ENCODE measurements at places on chromosomes 4 and X.

- DNase-seq, result no peak
Observed at GRCh38 chr4:182478475-182478874, 235.3 kb downstream of the TENM3 start.

DNA sequence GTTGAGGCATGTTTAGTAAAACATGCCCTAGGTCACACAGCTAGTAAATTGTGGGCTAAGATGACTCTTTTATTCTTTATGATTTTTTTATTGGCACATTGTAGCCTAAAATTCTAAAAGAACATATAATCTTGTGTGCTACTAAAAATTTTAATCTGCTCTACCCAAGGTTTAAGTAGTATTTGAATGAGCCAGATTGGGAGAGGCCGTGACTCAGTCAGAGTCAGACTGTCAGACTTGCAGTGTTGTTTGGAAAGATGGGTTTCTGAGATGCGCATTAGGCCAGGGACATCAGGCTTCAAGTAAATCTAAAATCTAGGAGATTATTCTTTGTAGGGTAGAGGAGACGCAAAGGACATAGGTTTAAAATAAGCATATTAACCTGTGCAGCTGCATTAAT lies 30.7 kb upstream of the TMPRSS11E start:
- no peak for DNase-seq

DNA sequence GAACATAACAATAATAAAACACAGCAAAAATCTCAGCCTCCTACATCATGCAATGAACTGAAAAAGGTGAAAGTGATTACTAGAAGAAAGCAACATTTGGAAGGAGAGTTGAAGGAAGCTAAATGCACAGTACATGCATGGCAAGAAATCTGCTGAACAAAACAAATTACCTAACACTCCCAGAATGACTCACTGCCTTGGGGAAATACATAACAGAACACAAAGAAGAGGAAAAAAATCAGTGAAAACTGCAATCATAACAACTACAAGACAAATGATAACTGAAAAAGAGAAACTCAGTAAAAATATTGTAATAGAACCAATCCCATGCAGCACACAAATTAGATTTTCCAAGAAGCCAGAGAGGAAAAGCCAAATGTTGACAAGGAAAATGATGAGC lies 1513.2 kb downstream of the ARAP2 start:
- DNase-seq, result no peak

DNA sequence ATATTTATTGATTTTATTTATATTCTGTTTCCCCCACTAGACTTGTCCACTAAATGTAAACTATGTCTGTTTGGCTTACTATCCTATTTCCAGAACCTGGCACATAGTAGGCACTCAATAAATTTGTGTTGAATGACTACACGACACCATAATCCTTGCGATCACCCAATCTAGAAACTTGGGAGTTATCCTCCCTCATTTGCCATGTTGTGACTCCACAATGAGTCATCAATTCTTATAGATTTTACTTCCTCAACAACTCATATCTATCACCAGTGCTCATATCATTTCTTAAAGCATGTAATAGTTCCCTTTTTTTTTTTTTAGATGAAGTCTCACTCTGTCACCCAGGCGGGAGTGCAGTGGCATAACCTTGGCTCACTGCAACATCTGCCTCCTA lies 39.9 kb upstream of the VAMP7 start:
- no peak for DNase-seq

- no peak for DNase-seq
Observed at GRCh38 chrX:155874571-155875244, 6.4 kb upstream of the VAMP7 start.

- DNase-seq, result no peak
Observed at GRCh38 chr4:26568446-26568994, 15.4 kb upstream of the TBC1D19 start.

DNA sequence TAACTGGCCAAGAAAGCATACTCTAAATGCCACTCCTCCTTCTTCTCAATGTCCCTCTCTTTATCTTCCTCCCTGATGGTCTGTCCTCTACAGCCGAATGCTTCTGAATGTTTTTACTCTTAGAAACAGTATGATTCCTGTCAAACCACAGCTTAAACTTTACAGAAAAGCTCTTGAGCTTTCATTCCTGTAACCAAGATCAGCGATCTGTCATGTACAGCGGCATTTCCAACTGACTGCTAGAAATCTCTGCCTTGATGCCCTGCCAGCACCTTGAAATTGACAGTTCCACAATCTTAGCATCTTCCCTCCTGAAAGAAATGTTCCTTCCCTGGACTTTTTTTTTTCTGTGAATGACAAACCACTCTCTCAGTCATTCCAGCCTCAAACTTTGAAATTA lies 11.5 kb upstream of the GATB start:
- DNase-seq, result no peak

DNA sequence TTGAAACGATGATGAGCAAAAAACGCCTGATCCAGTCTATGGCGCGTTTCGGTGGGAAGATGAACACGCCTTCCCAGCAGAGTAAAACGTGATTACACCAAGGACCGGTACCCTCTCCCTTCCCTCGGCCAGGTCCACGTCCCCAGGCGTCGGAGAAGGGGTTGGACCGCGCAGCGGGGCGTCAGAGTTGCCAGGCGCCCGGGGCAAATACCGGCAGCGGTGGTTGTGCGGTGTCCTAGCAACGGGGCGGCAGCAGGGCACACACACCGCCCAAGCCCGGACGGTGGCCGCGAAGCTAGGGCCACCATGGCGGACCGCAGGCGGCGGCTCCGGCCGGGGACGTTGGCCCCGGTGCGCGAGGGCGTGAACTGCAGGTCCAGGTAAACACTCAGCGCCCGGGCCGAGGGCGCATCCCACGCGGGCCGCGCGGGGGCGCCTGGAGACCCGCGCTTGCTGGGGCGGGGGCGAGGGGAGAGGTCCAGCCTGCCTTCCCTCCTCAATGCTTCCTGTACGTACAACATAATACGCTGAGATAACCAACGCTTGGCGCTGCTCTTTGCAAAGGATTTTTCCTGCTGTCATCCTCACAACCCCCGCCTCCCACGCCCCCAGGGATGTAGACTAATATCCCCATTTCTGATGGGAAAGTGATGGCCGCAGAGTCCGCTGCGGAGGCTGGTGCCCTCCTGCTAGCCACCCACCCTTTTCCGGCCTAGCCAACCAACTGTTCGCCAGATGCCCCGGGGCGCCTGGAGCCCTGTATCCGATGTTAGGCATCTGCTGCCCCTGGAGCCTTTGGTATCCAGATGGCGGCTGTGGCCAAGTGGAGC lies at the start of gene FAM47E:
Gene FAM47E, plus strand, starts transcription at position 281 of the 830 bp plus-strand sequence. Its CDS starts 26 bp downstream, at position 307.
- no peak for DNase-seq

DNA sequence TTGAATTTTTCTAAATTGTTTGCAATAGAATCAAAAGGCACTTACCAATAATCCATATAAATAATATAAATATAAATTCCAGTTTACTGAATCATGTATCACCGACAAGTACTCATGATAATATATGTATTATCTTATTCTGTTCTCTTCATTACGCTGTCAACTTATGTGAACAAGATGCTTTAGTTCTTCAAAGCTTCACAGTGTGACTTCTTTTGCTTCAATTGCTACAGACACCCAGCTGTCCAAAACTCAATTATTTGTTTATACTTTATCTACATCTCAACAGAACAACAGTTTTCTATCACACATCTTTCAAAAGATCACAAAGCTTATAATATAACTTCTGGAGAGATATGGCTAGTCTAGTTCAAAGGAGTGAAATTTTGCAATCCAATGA lies 1499.9 kb upstream of the PCDH10 start:
- DNase-seq, result no peak

DNA sequence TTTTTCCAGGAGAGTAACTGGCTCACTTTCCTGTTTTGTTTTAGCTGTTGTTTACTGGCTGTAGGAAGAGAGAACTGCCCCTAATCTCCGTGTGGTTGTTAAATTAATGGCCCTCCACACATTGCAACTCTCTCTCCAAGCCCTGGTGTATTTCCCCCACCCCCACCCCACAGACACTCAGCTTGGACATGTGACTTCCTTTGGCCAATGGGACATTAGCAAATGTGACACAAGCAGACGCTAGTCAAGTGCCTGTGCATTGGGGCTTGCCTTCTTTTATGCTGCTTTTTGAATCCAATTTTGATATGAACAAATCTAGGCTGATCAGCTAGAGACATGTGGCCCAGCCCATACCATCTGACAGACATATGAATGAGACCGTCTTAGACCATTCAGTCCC lies 59.6 kb upstream of the TAB3 start:
- no peak for DNase-seq

DNA sequence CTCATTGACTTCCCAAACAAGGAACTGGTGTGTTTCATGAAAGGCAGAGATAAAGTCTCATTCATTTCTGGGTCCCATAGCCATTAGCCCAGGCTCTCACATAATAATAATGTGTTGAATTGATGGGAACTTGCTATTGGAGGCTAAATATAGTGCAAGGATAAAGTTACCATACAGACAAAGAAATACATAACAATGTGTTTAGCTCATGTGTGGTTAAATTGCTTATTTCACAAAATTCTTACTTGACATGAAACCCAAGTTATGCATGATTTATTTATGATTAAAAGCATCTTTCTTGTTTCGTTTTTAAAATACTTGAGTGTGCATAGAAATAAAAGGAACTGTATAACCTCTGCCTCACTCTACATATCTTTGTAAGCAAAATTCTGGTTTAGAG lies 37.3 kb upstream of the LPAR4 start:
- no peak for DNase-seq

DNA sequence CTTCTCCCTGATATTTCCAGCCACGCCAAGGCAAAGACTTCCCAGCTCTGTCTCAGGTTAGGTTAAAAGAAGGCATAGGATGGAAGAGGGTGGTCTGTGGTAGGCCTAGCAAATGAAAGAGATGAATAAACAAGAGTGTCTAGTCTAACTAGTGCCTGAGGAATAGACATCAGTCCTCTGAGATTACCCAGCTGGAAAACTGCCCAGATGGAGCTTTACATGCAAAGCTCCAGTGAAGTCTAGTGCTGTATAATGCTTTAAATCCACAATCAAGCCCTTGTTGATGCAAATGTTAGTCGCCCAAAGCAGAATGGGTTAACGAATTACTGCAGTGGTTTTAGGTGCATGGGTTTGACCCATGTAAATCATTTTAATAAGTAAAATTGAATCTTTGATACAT lies 24.8 kb upstream of the GUCY1B1 start:
- no peak for DNase-seq

GRCh38 chr4:124948976-124949597 lies 236.6 kb upstream of the ANKRD50 start:
- DNase-seq, result no peak

- no peak for DNase-seq
Observed at GRCh38 chr4:16461362-16461761, 235.1 kb upstream of the TAPT1 start.

DNA sequence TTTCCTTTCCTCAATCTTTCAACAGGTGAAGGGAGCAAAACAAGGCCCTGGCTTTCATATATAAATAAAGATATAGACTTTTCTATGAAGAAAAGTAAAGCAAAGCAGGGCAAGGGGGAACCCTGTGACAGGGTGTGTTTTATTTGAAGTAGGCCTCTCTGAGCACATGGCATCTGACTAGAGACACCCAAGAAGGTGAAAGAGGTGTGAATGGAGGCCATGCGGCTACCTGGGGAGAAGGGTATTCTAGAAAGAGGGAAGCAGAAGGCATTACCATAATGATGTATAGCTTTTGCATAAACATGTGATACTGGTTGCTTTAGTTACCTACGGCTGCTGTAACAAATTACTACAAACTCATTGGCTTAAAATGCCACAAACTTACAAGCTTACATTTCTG lies 75.8 kb downstream of the DHX15 start:
- DNase-seq, result no peak

- DNase-seq, result no peak
Observed at GRCh38 chr4:175377203-175377602, 434.9 kb downstream of the GPM6A start.

- DNase-seq, result no peak
Observed at GRCh38 chrX:111888600-111888999, 12.6 kb downstream of the TRPC5OS start.

- no peak for DNase-seq
Observed at GRCh38 chr4:127788517-127788916, 6.4 kb downstream of the HSPA4L start.

DNA sequence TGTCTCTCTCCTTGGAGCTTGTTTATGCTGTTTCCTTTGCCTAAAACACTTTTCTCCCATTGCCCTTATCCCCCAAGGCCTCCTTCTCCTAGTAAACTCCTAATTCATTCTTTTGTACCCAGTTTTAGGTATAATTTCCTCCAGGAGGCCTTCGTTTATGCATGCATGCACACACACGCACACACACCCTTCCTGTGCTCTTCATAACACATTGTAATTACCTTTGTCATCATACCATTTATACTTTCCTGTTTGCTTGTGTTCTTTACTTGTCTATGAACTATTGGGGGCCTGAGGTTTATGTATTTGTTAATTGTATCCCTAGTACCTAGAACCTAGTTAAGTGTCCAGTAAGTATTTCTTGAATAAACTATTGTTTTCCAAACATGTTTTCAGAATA lies 45.5 kb downstream of the XIAP start:
- no peak for DNase-seq

- no peak for DNase-seq
Observed at GRCh38 chr4:61451935-61452334, 251.8 kb downstream of the ADGRL3 start.

- DNase-seq, result no peak
Observed at GRCh38 chr4:136319789-136320464, 1212.4 kb downstream of the PCDH18 start.

DNA sequence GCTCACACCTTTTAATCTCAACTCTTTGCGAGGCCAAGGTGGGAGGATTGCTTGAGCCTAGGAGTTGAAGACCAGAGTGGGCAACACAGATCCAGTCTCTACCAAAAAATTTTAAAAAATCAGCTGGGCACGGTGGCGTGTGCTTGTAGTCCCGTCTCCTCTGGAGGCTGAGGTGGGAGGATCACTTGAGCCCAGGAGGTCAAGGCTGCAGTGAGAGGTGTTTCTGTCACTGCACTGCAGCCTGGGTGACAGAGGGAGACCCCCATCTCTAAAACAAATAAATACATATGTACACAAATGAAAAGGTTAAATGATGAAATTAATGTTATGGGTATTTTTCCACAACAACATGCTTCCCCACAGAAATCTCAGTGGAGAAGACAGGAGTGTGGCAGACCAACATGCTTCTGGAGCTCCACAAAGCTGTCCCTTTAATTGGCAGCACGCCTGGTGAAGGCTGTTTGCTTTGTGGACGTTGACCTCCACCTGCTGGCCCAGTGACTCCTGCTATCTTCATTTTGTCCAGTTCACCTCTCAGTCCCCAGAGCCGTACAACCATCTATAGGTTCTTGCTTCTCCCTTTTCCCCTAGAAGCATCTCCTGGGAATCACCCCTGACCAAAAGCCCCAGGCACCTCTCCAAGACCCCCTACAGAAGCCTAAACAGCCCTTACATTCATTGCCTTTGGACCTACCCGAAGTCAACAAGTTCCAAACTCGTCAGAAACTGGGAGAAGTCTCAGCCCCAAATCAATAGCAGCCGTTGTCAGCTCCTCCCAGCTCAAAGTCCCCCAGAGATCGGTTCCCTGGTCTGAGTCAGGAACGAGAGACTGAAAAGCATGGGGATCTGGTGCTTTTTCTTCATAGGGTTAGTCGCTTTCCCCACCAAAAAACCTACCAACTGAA lies 36.4 kb upstream of the CD99 start:
- DNase-seq, result no peak

- no peak for DNase-seq
Observed at GRCh38 chr4:76527666-76528065, 92.6 kb downstream of the SHROOM3 start.
